ENCODE measurements at places on chromosomes 12 and 14. TPM values are rescaled to one million over a fixed set of nuclear protein-coding genes. Genes with fewer than 3 reads are reported as not detected.

- no peak for DNase-seq
These were observed 6.0 kb downstream of the TMEM260 start for GRCh38 chr14:56585461-56586084.

DNA sequence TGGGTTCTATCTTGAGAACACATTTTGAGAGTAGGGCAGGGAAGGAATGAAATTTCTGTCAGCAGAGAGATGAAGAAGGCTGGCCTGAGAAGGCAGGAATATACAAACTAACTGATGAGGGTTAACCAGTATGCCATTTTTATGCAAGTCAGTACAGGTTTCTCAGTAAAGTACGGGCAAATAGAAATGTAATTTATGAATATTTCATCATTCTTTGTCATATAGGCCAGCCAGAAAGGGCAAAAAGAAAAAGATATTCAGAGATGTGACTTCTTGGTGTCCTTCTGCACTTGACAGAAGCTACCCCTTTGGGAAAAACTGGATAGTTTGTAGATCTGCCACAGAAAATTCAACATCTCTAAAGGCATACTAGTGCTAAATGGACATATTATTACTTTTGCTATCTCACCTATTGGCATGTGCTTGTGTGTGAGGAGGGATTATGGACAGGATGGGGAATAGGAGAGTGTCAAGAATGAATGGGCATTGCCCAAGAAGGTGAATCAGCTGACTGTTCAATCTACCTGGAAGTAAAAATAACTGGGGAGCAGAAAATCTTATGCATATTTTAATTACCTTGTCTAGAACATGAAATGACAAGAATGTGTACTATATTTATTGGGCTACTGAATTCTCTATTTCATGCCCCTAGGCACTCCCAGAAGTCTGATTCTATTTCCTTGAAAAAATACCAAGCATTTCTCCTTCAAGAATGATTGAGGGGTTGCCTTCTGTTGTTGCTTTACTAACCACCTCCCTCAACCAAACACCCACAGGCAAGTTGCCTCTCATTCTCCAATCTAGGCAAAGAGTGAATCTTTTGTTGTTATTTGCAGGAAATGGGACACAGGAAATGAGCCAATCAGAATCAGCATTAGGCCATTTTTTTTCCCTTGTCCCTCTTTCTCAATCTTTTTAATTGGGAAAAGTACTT is 175.1 kb upstream of the SLC38A2 start:
- DNase-seq = no peak

GRCh38 chr14:75168586-75169335 is 7.7 kb downstream of the TMED10 start:
- no peak for DNase-seq

DNA sequence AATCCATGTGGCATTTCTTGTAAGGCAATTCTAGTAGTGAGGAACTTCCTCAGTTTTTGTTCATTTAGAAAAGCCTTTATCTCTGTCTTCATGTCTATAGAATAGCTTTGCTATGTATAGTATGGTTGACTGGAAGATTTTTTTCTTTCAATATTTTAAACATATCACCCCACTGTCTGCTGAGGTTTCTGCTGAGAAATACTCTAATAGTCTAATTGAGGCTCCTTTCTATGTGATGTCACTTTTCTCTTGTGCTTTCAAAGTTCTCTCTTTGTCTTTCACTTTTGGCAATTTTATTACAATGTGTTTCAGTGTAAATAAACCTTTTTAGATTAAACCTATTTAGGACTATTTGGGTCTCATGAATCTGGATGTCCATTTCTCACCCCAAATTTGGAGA is 192.8 kb downstream of the PDZRN4 start:
- no peak for DNase-seq

DNA sequence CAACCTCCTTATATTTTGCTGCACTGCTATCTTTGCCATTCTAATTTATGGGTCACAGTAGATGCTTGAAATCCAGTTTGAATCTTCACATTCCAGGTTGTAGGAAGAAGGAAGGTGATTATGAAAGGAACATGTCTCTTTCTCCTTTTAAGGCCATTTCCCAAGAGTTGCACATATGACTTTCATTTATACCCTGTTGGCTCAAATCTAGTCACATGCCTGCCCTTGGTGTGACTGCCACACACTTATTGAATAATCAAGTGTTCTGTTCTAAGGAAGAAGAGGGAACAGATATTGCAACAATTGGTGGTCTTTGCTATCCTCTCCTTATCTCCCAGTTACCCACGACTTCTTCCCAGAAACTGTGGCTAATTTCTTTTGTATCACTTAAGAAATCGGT is 404.3 kb downstream of the TMEM117 start:
- DNase-seq = no peak

CPNE8 gene
- 15.2 TPM for total RNA-seq

DNA sequence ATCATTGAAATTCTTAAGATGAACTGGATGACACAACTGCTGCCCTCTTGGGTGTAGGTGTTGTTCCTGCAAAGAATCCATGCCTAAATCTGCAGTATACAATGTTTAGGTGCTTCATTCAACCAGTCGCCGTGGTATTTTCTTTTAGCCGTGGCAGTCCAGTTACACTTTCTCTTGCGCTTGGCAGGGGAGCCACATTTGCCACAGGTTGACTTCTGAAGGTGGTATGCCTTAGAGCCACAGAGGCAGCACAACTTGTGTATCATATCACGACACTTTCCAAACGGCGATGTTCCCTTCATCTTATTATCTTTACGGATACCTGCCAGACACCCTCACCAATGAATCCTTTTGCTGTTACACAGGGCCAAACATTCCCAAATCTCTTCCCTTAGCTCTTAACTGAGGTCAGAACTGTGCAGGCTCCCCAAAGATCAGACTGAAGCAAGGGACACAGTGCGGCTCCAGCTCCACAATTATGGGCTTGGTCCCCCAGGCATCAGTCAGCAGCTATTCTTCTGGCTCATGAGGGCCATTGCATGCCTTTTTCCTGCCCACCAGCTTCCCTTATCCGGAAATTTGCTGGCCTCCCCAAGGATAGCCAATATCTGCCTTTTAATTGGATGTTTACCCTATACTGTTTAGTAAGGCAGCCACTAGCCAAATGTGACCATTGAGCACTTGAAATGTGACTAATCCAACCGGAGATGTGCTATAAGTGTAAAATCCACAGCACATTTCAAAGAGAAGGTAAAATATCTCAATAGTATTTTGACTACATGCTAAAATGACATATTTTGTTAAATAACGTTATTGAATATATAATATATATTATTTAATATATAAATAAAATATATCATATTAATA is 50.7 kb downstream of the SENP1 start:
- no peak for DNase-seq

DNA sequence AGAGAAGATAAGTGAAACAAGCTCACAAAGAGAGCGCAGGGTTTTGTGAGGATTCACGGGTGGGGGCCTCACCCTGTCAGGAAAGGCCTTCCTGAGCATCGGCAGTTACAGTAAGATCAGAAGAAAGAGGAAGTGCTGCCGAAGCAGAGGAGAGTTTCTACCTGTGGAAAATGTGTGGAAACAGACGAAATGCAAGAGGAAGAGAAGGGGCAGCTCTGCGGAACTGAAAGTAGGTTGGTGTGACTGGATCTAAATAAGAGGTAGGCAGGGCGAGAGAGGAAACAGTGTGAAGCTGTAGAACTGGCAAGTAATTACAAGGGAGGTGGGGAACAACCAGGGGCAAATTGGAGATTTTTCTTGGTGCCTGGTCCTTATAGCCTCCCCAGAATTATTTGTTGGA is 2.6 kb downstream of the GPR68 start:
- DNase-seq = no peak

DNA sequence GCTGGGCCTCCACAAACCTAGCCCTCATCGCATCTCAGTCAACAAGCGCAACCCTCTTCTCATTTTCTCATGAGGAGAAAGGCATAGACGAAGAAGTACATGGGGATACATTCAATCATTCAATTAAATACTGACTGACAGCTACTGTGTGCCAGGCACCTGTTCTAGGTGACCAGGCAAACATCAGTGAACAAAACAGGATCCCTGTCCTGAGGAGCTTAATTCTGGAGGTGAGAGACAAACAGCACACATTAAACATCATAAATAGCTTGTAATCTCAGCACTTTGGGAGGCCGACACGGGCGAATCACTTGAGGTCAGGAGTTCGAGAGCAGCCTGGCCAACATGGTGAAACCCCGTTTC is 362 bp upstream of the ACYP1 start:
- no peak for DNase-seq

NKX2-1 gene
- 1.5 TPM for total RNA-seq

GRCh38 chr12:52708010-52708409 is 4.7 kb upstream of the KRT77 start:
- DNase-seq = no peak

GRCh38 chr14:68216079-68216478 is 396.5 kb downstream of the RAD51B start:
- no peak for DNase-seq

- DNase-seq = no peak
These were observed 53.3 kb upstream of the CERS5 start for GRCh38 chr12:50220363-50220995.

GRCh38 chr12:116263844-116264243 is 13.6 kb downstream of the MED13L start:
- no peak for DNase-seq

TPPP2 gene
- not detected for total RNA-seq

DNA sequence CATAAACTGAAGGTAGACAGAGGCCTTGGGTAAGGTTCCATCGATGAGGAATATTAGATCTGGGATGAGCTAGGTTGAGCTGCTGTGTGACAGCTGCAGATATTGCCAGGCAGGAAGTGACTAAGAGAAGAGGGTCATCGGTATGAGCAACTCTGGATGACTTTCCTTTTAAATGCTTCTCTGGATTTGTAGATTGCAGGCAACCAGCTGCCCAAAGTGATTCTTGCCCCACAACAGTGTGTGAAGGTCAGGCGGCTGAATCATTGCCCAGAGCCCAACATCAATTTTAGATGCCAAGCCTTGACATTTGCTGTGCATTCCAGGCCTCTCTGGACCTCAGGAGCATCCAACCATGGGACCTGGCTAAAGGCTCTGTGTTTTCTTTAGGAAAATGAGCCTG is 255.9 kb downstream of the DPF3 start:
- DNase-seq = no peak

DNA sequence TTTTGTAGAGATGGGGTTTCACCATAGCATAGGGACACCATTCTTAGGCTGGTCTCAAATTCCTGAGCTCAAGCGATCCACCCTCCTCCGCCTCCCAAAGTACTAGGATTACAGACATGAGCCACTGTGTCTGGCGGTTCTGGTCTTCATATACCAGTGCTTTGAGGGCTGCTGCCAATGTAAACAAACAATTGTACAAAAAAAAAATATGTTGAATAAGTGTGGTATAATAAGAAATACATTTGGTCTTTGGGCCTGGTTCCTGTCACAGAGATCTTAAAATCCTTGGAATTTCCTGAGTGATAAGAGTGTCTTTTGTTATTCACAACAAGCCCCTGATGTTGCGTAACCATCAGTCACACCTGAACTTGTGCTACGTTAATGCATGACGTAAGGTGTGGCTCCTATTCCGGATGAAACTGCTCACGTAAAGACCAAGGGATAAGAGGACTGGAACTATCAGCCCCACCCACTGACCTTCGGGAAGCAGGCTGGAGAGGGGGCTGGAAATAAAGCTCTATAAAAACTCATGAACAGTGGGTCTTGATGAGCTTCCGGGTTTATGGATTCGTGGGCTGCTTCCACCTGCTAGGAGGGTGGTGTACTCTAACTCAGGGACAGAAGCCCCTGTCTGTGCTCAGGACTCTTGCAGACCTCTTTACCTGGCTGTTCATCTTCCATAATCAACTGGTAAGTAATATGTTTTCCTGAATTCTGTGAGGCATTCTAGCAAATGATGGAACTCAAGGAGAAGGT is 16.5 kb upstream of the RIMKLB start:
- DNase-seq = peak; percentile 58

DNA sequence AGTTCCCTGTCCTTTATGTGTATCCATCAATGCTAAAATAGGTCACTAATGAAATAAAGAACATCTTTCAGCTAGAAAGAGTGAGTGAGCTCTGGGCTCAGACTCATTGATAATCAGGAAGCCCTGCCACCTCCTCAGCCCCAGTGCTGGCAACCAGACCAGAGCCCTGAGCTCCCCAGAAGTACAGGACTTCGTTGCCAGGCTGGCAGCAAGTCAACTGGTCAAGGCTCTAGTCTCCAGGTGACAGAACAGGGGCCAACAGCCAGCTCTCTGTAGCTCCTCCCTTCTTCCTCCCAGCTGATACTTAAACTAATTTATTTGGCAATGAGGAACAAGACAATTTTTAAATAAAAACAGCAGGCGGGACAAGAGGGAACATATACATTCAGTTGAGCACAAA is 145.3 kb downstream of the EGLN3 start:
- no peak for DNase-seq

GRCh38 chr14:93708800-93709199 is 79.5 kb downstream of the PRIMA1 start:
- no peak for DNase-seq

DNA sequence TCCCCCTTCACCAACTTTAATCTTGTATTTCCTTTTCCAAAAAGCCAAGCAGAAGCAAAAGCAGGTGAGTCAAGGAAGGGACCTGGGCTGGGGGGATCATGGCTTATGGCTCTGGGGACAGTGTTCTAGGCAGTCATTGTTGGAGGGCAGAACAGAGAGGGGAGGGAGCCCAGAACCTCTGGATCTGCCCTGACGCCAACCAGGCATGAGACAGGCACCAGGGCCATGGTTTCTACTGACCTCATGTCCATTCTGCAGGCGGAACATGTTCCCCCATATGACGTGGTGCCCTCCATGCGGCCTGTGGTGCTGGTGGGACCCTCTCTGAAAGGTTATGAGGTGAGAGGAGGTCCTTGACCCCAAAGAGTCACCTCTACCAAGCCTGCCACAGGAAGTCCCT is 6.6 kb downstream of the CACNB3 start:
- DNase-seq = no peak

DNA sequence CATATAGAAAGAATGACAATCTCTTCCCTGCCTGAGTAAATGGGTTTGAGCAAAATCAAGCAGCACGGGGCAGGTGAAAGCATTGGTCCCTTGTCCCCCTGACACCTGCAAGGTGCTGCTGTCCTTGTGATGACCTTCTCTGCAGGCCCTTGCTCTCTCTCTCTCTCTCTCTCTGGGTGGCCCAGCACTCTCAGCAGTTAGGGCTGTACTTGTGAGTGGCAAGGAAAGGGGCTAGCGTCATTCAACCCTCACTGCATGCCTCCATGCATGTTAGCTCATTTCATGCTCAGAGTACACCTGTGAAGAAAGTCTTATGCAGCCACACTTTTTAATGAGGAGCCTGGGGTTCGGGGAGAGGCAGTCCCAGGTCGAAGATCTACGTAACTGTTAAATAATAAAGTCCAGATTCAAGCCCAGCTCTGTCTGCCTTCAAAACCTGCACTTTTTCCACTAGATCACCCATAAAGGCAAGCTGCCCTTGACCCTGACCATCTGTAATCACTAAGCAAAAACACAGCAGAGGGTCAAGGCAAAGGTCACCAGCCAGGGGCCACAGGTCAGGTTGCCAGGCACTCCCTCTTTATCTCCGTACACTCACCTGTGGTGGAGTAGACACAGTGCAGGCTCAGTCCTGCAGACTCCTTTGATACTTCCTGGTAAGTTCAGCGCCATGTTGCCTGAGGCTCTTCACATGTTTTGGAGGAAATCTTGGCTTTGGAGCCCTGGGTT is 44.9 kb upstream of the CLMN start:
- no peak for DNase-seq

GRCh38 chr14:91330096-91330696 is 85.7 kb upstream of the GPR68 start:
- no peak for DNase-seq

KRT73 gene
- total RNA-seq = not detected
